ENCODE measurements at places on chromosomes 4 and X.

DNA sequence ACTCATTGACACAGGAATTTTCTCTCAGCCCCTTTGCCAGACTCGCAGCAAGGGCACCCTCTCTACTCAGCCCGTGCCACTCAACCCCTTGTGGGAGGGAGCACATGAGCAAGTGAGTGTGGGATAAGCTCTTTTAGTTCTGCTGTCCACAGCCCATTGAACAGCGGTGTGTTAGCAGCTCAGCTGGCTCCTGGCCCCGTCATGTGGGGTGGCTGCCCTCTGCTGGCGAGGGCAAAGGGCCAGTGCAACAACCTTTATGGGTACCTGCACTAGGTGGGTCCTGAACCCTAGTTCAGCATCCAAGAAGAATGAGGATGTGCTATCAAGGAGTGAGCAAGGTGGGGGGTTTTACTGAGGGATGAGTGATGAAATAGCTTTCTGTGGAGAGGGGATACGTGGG lies 85.0 kb upstream of the ZNF81 start:
- DNase-seq, result peak; percentile 66

DNA sequence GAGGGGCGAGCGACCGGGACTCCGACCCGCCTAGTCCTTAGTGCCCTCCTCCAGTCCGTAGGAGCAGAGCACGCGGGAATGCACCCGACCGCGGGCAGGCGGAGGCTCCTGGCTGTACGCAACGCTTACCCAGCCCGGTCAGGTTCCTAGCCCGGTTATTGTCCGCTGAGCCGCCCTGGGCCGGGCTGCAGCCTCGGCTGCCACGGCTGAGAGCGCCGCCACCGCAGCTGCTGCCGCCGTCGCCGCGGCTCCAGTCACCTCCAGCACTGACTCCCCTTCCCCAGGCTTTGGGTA lies at the start of gene AMER1:
Gene AMER1, minus strand, starts transcription at position 268 of the 294 bp plus-strand sequence. CDS start 12,422 bp downstream, outside the sequence.
- no peak for DNase-seq

GRCh38 chr4:85522836-85523235 lies 47.9 kb downstream of the ARHGAP24 start:
- DNase-seq, result no peak

DNA sequence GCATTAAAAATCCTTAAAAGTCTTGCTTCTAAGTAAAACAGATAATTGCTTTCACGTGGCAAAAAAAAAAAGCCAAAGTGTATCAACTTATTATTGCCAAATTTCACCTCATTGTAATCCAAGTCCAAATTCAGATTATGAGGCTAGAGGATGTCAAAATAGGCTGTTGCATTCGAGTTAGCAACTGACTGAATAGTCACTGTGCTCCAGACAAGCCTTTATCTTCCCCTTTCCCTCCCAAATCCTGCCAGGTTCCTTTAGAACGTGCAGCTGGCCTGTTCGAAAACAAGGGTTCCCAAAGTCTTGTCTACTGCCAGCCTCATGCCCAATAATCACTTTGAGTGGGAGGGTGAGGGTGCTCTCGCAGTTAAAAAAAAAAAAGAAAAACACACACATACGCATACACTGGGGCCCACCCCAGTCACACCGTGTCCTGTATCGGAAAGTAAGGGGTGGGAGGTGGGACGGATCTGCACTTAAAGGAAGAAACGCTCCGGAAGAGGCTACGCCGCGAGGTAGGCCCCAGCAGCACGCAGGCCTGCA lies 603 bp downstream of the MAD2L1 start:
- no peak for DNase-seq

DNA sequence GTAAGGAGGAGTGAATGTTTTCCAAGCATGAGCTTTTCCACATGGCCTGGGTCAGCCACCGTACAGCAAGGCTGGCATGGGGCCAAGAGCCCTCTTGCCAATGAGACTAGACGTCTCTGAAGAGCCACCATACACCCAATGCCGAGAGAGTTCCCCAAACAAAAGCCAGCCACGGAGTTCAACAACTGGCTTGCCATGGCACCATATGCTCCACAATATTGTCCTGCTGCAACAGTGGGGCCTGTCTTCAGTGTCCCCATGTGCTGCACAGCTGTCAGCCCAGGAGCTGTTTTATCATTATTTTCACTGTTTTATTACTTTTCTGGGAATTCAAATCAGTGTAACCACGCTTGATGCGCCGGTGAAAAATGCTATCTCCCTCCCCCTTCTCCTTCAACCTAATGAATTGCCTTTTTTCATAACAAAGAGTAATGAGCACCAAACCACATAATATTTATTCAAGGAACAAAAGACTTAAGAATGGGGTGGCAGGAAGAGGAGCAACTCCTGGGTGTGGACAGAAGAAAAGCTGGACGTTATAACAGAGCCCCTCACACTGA lies 18.4 kb downstream of the MAML3 start:
- no peak for DNase-seq

GRCh38 chr4:384311-385010 lies 46.8 kb downstream of the ZNF141 start:
- DNase-seq, result no peak

- DNase-seq, result no peak
Measured at GRCh38 chrX:129781134-129781672, 1.5 kb downstream of the SASH3 start.

GRCh38 chrX:71111921-71112431 lies 599 bp upstream of the IL2RG start:
- no peak for DNase-seq

DNA sequence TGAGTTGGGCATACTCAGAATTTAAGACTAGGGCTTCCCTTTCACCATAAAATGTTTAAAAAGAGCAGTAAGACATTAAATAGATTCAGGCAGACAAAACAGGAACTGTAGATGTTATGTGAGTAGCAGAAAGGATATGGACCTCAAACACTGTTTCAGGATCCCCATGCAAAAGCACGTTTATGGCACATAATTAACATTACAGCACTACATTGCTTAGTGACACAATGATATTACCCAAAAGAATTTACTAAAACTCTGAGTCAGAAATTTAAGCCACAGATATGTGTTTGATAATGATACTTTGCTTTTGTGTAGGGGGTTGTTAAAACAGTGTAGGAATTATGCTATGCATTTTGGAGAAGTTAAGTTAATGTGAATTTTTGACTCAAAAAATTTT lies 266.3 kb downstream of the PDGFC start:
- no peak for DNase-seq

DNA sequence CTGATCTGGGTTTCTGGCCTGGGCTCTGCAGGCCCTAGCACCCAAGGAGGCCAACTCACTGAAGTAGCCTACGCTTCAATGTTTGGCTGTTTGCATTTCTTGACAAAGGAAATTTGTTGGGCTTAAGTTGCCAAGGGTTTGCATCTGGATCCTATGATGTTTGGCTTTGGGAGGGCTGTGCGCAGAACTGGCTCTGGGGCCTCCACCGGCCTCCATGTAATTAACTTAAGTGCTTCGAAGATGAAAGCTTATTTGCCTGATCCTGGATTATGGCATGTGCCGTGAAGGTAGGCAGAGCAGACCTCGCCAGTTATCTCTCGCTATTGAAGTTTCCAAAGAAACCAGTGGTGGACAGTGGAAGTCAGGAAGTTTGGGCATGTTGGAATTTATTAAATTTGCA lies 124.3 kb upstream of the STX18 start:
- no peak for DNase-seq

DNA sequence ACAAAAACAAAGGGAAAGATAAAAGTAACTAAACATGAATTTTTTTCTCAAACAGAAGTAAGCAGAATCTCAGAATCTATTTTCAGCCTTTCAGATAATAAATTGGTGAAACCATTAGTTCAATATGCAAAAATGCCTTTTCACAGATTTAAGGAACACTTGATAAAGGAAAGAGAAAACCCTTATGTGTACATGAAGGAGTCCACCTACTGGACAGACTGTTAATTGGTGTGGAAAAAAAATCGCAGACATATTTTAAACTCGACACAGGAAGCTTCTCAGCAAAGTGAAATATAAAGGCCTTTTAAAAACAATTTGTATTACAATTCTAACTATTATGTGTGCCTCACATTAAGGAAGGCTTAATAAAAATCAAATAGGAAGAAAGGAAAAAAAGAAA lies 22.3 kb downstream of the COX7B2 start:
- DNase-seq, result no peak

DNA sequence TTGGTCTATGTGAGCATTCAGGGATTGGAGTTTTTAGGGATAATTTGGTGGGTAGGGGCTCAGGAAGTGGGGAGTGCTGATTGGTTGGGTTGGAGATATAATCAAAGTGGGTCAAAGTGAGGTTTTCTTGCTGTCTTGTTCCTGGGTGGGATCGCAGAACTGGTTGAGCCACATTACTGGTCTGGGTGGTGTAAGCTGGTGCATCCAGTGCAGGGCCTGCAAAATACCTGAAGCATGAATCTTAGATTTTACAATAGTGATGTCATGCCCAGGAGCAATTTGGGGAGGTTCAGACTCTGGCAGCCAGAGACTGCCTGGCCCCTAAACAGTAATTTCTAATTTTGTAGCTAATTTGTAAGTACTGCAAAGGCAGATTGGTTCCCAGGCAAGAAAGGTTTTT lies 665.6 kb upstream of the PRKX start:
- no peak for DNase-seq

GRCh38 chrX:88735835-88736234 lies 11.2 kb upstream of the CPXCR1 start:
- DNase-seq, result no peak

DNA sequence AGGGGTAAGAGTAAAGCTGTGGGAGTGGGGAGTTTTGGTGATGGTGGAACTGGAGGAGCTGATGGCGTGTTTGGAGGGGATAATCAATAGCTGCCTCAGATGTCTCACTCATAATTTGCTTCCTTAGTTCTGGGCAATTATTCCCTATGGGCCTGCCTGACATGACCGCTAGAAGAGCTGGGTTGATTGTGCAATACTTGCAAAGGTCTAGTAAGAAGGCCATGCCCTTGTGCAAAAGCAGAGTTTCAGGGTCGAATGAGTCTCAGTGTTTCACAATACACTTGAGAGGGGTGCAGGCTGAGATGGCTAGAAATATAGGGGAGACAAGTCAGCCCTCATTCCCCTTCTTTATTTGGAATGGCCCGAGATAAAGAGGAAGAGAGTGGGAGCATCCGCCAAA lies 858.4 kb upstream of the POU3F4 start:
- no peak for DNase-seq

DNA sequence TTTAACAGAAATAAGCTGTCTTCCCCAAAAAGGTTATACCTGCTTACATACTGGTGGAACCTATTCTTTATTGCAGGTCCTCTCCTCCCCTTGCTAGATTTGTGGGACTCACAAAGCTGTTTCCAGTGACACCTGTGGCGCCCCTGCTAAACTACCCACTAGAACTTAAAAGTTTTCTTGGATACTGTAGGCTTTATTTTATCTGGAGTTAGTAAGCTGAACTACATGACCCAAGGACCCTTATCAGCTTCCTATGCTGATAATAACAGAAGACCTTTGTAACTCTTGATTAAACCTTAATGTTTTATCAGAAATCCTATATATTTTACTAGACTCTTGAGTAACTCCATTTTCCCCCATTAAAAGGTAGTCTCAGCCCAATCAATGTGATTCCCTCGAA lies 32.3 kb downstream of the CLDN2 start:
- no peak for DNase-seq

- DNase-seq, result no peak
Measured at GRCh38 chr4:146550161-146550560, 28.4 kb upstream of the SLC10A7 start.

GRCh38 chr4:183080372-183081115 lies 18.5 kb upstream of the WWC2 start:
- DNase-seq, result no peak

GRCh38 chr4:94828882-94829281 lies 71.1 kb downstream of the BMPR1B start:
- DNase-seq, result no peak

- DNase-seq, result no peak
Measured at GRCh38 chr4:184267673-184268583, 50.3 kb upstream of the ENPP6 start.

- DNase-seq, result no peak
Measured at GRCh38 chr4:86717651-86718050, 123.5 kb downstream of the PTPN13 start.

DNA sequence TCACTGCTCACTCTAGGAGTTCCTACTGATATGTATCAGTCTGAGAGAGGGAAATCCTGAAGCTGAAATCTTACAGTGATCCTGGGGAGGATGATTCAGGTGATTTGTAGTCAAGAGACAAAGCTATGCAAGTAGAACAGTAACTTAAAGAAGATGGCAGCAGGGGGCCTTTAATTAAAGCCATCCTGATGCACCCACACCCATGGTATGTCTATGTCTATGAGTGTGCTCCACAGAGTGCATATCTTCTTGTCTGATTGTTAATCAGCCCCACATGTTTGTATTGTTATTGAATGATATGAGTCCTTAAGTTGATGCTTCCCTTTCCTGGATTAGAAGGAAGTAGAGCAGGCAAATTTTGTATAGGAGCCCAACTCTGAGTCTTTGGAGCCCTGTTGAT lies 78.8 kb downstream of the NHS start:
- DNase-seq, result no peak

DNA sequence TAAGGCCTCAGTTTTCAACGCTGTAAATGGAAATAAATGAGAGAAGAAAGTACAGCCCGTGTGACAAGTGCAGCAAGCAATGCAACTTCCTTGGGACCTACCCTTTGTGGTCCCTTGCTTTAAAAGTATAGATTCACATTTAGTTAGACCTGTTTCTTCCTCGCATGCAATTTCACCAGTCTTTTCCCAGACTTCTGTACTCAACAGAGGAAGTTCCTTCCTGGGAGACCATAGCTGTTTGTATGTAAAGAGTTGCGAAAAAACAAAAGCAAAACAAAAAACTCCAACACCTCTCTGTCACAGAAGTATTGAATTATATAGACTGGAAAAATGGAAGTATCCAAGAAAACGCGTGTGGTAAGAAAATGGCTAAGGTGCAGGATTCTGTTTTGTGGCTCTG lies 1.1 kb upstream of the IRF2 start:
- DNase-seq, result no peak

GRCh38 chrX:150635952-150636351 lies 57.2 kb upstream of the MTMR1 start:
- DNase-seq, result no peak

GRCh38 chrX:82127228-82128123 lies 925.6 kb downstream of the SH3BGRL start:
- no peak for DNase-seq

DNA sequence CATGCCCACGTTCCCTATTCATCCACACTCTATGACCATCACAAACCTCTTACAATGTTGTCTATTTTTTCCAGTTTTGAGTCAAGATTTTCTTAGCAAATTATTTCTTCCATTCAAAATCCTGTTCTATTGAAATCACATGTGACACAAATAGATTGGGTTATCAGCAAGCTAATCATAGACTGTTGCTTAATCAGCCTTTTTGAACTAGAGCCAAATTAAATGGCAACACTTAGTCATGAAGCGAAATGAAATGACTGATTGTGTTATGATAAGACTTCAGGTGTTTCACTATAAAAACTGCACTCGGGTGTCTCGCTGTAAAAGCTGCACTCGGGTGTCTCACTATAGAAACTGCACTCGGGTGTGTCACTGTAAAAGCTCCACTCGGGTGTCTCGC lies 890.0 kb upstream of the FRG1 start:
- no peak for DNase-seq
